Vagina (tissue), 2 donors: ENCODE measurements at places on chromosomes 2 and 18. TPM values are rescaled to one million over a fixed set of nuclear protein-coding genes. Genes with fewer than 3 reads are reported as not detected.

The PID1 gene
- total RNA-seq = 83.2 TPM

The SNTG2 gene
- total RNA-seq = 11.8 TPM

The AGXT gene
- total RNA-seq = not detected

The STARD6 gene
- total RNA-seq = not detected

The SIX3 gene
- total RNA-seq = not detected

The KLHL41 gene
- total RNA-seq = 0.49 TPM

The DCDC2C gene
- total RNA-seq = not detected

The SERPINB10 gene
- 0.98 TPM for total RNA-seq

The HTR2B gene
- total RNA-seq = 0.49 TPM

The CIB4 gene
- total RNA-seq = not detected

GRCh38 chr2:126802316-126802715 is 96.4 kb upstream of the TEX51 start:
- DNase-seq = peak; percentile 77

- DNase-seq = no peak
These were observed 12.6 kb downstream of the KCNK3 start for GRCh38 chr2:26705126-26705525.

DNA sequence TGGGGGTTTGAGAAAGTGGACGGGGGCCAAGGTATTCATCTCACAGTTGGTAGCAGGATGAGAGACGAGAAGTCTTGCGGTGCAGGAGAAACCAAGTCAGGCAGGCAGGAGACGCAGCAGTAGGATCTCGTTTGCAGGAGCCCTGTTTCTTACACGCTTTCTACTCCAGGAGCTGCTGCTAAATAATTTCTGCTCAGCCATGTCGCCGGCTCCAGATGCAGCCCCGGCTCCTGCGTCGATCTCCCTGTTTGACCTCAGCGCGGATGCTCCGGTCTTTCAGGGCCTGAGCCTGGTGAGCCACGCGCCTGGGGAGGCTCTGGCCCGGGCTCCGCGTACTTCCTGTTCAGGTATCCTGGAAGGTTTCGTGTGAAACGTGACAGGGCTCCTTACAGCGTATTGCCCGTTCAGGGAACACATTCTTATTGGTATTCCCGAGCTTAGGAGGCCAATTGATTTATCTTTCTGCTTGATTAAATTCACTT is 494 bp downstream of the ANKZF1 start:
- DNase-seq = no peak

DNA sequence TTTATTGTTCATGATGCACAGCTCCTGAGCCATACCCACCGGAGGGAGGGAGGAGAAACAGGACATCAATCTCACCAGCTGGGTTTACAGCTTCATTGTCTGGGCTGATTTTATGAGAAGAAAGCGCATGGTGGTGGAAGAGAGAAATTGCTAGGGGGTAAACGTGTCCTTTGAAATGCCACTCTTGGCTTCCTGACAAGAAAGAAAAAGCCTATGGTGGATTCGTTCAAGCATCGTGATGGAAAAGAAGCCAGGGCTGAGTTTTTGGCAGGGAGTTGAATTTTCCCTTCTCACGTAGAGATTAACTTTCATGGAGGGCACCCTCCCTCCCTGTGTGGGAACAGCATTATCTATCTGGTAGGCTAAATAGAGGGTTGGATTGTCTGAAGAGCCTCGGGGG is 502.0 kb downstream of the SLC4A3 start:
- no peak for DNase-seq

GRCh38 chr2:202187570-202187969 is 50.8 kb downstream of the SUMO1 start:
- no peak for DNase-seq

GRCh38 chr2:113232740-113233139 is 46.0 kb downstream of the PAX8 start:
- DNase-seq = no peak

DNA sequence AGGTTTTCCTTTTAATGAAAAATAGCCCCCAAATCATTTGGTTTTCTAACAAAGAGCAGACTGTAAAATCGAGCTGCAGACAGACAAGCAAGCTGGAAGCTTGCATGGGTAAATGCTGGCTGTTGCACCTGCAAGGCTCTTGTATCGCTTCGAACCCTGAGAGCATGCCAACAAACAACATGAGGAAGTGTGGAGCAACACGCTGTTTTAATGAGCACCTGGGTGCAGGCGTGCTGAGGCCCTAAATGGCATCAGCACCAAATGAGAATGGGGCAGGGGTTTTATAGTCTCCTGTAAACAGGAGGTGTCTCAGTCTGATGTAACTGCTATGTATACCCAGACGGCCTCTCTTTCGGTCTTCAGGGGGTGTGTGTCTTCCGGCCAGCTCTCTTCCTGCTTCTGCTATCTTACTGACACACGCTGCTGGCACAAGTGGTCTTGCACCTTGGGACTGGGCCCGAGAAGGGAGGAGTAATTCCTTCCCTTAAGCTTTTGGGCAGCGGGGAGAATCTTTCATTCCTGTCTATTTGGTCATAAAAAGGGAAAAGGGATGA is 31.9 kb upstream of the CDH2 start:
- DNase-seq = no peak

DNA sequence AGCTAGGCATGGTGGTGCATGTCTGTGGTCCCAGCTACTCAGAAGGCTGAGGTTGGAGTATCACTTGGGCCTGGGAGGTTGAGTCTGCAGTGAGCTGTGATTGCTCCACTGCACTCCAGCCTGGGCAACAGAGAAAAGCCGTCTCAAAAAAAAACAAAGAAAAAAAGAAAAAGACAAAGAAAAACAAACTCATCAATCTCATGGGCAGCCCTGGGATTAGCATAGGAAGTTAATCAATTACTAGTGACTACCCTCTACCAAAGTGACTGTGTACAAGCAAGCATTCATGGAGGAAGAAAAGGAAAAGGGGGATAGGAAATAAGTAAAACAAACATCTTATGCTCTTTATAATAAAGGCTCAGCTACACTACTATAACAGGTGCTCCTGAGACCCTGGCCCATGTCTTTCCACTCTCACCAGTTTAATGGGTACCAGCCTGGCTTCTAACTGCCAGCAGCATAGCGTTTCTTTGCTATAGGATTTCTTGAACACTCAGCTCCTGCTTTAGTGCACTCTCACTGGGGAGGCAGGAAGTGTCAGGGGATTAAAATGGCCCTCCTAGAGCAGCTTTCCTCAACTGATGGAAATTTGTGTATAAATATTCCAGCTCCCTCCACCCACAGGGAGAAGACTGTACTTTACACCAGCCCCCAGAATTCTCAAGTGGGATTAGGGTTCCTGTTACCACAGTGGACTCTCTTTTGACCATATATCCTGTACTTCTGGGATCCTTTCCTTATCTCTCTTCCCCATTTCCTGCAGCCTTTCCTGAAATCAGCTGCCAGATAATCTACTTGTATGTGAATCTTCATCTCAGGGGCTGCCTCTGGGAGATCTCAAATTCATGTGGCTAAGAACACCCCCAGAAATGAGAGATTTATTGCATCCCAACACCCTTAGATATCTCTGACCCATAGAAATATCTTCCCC is 91.3 kb upstream of the GLS start:
- no peak for DNase-seq

DNA sequence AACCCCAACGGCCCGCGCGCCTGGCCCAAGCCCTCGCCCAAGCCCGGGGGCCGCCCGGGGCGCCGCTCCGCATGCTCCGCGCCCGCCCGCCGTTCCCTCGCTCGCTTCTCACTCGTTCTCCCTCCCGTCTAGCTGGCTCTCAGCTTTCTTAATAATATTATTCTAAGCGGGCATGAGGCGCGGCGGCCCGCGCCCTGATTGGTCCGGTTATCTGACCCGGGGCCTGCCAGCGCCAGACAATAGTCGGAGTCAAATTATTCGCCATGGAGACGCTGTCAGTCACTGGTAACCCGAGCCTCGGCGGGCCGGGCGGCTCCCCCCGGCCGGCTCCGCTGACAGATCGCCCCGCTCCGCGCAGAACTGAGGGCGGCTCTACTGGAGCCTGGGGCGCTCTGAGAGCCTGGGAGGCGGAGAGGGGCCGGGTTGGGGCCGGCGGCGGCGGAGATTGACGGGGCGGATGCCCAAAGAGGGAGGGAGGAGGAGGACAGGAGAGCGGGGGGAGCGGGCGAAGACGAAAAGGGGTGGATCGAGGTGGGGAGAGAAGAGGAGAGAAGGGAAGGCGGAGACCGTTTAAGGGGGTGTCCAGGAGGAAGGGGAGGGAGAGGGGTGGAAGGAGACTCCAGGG is at the start of gene SIX2:
Gene SIX2 (minus strand): TSS at position 150 of the 625 bp plus-strand sequence. CDS start 342 bp downstream, outside the sequence.
- peak; percentile 98 for DNase-seq

DNA sequence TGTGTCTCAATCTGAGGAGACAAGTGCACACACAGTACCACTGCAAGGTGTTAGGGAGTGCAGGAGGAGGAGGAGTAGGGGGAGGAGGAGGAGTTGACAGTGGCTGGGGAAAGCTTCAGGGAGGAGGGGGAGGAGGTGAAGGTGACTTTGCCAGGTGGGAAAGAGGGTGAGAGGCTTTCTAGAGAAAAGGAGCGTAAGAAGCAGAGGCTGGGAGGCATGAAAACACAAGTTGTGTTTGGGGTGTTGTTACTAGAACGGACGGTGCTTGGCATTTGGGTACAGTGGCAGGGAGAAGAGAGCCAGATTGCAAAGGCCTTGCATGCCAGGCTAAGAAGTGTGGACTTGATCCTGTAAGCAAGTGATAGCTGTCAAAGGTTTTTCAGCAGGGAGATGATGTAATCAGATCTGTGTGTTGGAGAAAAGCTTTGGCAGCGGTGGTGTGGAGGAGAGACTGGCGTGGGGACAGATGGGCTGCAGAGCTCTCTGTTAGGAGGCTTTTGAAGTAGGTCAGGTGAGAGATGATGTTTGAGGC is 16.2 kb downstream of the TANC1 start:
- DNase-seq = no peak

- DNase-seq = no peak
These were observed 94.3 kb downstream of the NFATC1 start for GRCh38 chr18:79489899-79490625.

DNA sequence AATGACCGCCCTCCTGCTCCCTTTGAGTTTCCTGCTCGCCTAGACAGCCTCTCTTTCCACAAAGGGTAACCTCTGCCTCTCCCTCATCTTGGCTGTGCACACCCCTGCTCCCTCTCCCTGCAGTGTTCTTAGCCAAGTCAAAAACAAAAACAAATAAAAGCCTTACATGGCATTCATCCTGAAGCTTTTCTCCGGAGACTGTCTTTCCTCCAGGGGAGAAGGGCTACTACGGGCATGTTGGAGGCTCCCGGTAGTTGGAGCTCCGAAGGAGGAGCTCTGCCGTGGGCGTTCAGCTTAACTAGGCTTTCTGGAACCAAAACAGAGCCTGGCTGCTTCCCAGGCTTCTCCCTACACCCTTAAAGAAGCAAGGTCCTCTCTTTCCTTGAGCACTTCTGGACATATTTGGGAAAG is 104.2 kb downstream of the TPGS2 start:
- no peak for DNase-seq

DNA sequence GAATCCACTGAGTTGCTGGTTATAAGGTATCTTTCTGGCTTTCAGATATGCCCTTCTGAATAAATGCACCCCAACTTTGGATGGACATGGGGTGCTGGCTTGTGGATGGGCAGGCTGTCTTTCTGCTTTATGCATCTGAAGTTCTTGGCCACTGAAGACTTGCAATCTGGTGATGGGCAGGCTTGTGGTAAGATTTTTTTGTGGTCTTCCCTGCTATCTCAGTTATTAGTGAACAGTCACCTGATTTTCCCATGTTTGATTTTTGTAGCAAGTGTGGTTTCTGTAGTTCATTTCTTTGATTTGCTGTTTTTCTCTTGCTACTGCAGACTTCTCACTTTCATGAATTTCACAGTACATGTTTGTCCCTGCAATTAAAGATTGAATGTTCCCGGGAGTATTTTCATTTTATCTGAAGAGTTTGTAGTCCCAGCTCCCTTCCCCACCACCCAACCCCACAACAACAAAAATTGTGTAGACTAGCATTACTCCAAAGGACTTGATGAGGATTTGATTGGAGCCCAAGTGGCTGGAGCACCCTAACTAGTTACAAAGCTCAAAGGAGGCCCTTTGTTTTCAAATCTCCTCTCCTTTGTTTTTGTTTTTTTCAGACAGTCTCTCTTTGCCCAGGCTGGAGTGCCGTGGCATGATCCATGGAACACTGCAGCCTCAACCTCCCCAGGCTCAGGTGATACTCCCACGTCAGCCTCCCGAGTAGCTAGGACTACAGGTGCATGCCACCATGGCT is 63.6 kb upstream of the MGAT5 start:
- DNase-seq = no peak

GRCh38 chr2:2563309-2563860 is 232.3 kb upstream of the MYT1L start:
- no peak for DNase-seq

DNA sequence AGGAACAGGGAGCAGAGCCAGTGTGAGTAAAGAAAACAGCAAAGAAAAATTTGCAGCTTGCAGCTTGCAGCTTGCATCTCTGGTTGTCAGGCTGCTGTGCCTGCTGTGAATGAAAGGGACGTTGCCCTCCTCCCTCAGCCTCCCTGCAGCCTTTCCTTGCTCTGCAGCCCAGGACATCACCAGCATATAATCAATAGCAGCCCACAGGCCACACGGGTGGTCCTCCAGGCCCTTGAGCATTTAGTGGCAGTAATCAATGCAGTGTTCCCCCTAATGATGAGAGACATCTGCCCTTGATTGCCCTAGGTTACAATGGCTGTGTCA is 122.2 kb upstream of the TACR1 start:
- no peak for DNase-seq

DNA sequence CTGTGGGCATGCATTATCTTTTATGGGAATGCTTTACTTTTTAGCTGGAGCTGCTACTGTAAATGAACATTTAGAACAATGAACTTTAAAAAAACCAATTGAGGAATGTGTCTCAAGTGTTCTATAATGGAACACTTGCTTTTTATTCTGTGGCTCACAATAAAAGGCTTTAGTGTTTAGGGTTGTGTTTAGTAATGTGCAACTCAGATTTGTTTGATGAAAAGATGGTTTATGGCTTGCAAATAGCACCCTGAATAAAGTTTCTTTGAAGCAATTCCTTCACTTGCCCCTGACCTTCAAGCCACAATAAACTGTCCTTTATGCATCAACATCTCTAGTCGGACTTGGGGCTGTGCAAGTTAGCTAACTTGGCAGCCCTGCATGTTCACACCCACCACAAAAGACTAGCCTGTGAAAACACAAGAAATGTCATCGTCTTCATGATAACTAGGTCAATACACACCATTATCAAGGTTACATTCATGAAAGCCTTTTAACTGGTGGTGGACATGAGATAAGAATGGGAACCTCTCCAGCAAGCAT is 98.7 kb downstream of the MYO1B start:
- DNase-seq = no peak

DNA sequence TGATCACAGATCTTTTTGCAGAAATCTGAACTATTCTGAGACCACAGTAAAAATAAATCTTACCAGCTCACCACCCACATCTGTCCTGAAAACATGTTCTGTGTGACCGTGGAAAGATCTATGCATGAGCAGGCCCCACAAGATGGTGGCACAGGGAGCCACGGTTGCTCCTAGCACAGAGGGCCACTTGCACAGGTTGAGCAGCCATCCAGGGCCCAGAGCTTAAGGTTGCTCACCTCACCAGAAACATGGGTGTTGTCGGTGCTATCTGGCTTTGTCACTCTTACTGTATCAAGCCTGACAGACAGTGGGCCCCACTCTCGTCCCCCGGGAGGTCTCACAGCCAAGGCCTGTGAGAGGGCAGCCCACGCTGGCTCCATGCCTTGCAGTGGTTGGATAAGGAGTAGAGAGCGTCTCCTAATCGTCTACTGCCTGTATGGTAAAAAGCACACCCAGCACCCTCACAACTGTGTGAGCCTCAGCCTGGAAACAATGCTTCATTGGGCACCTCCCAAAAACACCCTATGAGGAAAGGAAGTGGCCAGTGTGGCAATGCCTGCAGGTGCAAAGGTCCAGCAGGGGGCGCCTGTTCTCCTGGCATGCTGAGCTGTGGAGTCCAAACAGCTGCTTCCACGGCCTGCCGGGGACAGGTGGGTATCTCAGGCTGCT is 19.6 kb downstream of the TUBB6 start:
- DNase-seq = no peak

- DNase-seq = no peak
These were observed 797.5 kb upstream of the RAB6C start for GRCh38 chr2:129181963-129182362.
